ENCODE measurements at places on chromosomes 13 and 19. TPM values are rescaled to one million over a fixed set of nuclear protein-coding genes. Genes with fewer than 3 reads are reported as not detected.

CLDN10 gene
- total RNA-seq: not detected

GRCh38 chr13:83881140-83881684 is 1.1 kb downstream of the SLITRK1 start:
- DNase-seq: no peak
- no peaks in the 10 kb centered on the region for H3K36me3 ChIP-seq
- peaks cover 5% of the 10 kb centered on the region for H3K27me3 ChIP-seq
- H3K4me1 ChIP-seq: peaks cover 40% of the 10 kb centered on the region
- H3K4me3 ChIP-seq: no peak overlapping the region

DNA sequence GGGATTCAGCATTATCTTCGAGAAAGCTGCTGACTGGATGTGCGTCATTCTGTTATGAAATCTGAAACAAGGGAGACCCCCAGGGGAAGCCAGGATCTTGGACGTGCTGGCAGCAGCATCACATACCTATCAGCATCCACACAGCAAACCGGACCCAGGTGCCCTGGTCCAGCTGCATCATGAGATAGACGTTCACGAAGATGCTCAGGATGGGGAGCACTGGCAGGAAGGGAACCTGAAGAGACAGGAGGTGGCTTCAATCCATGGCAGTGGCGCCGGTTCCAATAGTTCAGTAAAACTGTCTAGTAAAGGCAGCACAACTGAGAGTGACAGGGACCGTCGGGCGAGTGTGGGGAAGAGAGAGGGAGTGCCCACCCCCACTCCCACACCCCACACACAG is 79.5 kb downstream of the SLC7A1 start:
- H3K36me3 ChIP-seq: peaks cover 8% of the 10 kb centered on the region
- H3K4me3 ChIP-seq: no peak overlapping the region
- peaks cover 14% of the 10 kb centered on the region for H3K4me1 ChIP-seq
- no peak overlapping the region for H3K27ac ChIP-seq

DNA sequence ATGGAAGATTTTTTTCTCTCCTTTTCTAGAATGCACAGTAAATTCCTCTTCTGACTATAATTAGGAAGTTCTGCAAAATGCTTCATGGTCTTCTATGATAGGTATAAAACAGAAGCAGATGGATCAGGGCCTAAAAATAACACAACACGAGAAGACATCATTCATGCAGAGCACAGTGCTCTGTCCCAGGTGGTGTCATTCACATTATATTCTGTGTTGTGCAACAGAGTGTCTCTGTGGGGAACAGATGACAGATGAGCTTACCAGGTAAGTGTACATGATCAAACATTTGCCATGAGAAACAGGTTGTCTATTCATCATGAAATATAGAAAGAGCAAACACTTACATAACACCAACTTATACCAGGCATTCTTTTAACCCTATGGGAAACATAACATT is 288.3 kb downstream of the KCTD12 start:
- no peak for DNase-seq
- H3K4me1 ChIP-seq: peaks cover 32% of the 10 kb centered on the region
- H3K27me3 ChIP-seq: no peaks in the 10 kb centered on the region
- H3K36me3 ChIP-seq: no peaks in the 10 kb centered on the region
- H3K4me3 ChIP-seq: no peak overlapping the region
- H3K27ac ChIP-seq: no peak overlapping the region

DNA sequence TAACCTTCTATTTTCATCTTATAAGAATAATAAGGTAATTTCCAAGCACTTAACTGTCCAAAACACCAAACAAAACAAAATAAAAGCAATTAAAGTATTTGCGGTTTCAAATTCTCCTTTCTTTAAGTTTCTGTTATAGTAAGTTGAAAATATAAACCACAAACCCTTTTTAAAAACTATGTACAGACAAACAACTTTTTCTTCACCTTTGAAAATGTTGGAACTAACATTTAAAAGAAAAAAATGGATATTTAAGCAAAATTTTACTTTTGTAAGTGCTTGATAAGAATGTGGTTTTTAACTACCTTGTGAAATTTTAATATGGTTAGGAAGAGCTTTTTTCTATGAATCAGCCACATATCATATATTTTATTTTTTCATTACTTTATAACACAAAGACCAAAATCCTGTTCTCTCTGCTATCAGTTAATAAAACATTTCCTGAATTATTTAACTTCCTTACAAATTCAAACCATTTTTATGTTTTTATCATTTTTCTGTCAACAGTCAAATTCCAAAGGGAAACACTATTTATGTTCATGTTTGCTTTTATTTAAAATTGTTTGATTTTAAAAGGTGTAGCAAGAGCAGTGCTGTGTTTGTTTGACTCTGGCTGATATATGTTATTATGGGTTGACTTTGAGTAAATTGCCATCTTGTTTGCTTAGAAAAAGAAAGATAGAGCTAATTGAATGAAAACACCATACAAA is 554.1 kb upstream of the KLHL1 start:
- no peak overlapping the region for H3K4me3 ChIP-seq
- H3K4me1 ChIP-seq: no peaks in the 10 kb centered on the region
- no peaks in the 10 kb centered on the region for H3K27me3 ChIP-seq
- no peak for DNase-seq
- no peak overlapping the region for H3K27ac ChIP-seq

All from sigmoid colon (tissue), 7 donors.